Cerebellum (tissue), 4 donors: ENCODE measurements at places on chromosomes 6 and 20. TPM values are rescaled to one million over a fixed set of nuclear protein-coding genes. Genes with fewer than 3 reads are reported as not detected.
A peak's percentile ranks its signal among the peaks of the same experiment; 100 is the strongest.

DNA sequence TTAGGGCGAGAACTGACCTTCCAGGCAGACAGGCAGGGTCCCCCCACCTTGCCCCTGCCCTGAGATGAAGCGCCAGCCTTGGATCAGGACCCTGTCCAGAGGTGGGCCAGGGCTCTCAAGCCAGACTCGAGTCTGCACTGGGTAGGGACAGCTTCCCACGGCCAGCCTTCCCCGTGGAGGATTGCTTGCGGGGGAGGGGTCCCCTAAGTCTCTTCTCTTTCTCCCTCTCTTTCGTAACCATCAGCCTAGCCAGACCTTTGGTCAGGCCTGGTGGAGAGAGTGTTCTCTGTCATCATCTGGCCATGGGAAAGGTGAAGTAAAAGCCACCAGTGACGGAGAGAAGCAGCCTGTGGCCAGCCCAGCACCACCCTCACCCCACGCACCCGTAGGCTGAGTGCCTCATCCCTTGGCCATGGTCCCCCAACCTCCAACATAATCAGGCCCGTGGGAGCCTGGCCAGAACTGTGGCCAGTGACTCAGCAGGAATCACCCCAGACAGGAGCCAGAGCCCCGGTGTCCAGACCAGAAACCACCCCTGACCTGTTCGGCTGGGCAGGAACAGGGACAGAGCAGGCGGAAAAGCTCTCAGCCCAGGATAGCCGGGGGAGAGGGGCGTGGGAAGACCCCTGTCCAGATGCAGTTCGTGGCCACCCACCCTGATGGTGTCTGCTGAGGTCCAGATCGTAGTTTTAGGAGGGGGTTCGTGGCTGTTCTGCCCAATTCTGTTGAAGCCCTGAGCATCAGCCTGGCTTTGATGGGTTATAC, 47.1 kb downstream of the SNAI1 start:
- DNase-seq: no peak

GRCh38 chr6:32983493-32983848, 15.1 kb downstream of the BRD2 start:
- no peak for DNase-seq

- no peak for DNase-seq
These were observed 52.1 kb downstream of the FAXC start for GRCh38 chr6:99297415-99297814.

- no peak for DNase-seq
These were observed 133.7 kb downstream of the PXDC1 start for GRCh38 chr6:3617681-3618311.

DNA sequence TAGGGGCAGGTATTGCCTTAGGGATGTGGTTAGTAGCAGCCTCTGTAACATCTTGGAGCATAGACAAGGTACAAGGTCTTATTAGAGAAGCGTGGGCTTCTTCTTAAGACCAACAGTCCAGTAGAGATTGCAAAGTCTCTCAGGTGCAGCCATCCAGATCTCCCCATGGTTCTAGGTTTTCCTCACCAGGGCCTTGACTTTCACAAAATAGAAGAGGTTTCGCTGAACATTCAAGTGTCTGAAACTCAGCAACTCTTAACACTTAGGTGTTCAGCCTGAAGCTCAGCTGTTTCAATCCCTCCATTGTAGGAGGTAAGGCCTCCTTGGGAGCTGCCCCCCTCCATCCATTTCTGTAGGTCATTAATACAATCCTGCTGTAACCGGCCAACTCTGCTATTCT, 44.4 kb downstream of the GOPC start:
- DNase-seq: no peak

DNA sequence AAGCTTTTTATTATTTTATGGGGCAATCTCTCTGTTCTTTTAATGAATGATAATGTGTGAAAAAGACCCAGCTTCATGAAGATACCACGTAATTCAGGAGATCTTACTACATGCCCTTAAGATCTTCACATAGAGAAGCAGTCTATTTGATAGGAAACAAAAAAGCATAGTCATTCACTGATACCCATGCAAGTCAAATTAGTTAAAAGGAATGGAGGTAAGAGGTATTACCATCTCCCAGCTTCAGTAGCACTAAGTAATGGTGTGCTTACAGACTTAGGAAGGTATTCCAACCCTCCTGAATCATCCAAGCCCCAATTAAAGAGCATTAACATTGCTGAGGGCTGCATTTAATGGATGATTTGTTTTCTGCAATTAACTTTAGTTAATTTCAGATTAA, 364.7 kb downstream of the SYNE1 start:
- DNase-seq: no peak

DNA sequence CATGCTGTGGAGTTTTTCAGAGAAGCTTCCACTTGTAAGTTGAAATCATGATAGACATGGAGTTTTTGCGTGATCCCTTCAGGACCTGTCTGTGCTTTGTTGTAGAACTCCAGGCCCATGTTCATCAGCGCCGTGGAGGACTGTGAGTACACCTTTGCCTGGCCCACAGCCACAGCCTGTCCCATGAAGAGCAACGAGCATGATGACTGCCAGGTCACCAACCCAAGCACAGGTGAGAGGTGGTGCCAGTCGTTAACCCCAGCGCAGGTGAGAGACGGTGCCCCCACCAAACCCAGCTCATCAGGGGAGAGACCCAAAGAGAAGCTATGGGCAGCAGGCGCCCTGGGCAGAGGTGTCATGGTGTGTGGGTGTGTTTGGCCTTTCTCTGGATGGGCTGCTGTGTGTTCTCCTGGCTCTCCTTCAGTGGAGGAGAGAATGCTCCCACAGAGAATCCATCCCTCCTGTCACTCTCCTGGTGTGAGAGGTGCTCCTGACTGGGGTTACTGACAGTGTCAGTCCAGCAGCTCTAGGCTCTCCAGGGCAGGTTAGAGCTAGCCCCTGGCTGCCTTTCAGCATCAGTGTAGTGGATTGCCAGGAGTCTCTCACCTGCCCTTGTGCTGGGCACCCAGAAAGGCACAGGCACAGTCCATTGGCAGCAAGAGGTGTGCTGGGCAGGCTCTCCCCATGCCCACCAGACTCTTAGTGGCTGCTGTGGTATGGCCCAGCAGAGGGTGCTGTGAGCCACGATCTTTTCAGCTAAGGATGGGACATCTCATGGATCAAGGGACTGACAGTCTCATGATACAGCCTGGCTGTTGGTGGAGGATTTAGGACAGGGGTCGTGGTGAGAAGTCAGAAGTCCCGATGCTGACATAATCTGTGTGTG, 49.6 kb upstream of the SLC22A1 start:
- DNase-seq: no peak

DNA sequence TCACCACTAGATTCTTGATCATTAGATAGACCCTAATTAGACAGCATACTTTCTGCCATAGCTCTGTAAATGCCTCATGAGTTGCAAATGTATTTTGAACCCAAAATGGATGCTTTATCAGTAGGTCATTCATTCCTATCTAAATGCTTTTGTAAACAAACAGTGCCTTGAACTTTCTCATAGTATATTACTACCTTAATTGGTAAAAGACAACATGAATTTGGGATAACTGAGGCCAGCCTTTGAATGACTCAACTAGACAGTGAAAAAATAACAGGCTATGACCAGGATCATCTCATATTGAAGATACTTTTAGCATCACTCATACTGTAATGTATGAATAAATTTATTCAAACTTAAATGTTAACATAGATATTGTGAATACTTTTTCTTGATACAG, 37.0 kb upstream of the PRL start:
- DNase-seq: no peak

DNA sequence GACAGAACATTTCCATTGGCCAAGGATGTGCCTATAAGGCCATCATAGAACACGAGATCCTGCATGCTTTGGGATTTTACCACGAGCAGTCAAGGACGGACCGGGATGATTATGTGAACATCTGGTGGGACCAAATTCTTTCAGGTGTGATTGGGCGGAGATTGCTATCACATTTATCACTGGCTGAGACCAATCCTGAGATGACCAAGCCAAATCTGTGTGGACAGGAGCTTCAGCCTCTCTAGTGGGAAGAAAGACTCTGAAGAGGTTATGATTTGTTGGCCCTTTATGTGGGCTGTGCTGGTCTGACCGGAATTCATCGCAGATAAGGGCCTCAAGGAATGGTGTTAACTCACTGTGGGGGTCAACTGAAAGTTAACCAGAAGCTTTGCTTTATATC, 26.4 kb downstream of the MEP1A start:
- no peak for DNase-seq

DNA sequence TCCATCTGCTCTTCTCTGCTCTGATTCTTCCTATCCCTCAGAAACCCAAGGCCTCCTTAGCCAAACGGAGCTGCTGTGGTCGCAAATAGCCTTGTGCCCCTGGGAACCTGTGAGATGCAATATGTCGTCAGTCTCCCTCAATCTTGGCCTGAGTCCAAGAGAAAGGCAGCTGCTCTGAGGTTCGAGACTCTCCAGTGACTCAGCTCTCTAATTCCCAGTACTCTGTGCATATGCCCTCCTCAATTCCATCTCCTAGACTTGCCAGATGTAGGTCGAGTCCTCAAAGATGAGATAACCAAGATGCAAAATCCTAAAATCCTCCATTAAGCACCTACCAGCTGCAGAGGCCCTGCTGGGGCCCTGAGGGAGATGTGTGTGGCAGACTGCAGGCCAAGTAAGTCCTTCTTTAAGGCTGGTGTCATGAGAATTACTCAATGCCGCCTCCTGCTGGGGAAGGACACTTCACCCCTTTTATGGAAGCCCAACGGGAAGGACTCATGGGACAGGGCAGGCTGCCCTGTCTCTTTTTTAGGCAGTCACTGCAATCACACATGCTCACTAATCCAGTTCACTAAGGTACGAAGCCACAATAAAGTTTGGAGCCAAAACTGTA, 28.5 kb downstream of the C6orf15 start:
- DNase-seq: no peak

GRCh38 chr6:84872996-84873723, 108.8 kb upstream of the TBX18 start:
- DNase-seq: no peak

DNA sequence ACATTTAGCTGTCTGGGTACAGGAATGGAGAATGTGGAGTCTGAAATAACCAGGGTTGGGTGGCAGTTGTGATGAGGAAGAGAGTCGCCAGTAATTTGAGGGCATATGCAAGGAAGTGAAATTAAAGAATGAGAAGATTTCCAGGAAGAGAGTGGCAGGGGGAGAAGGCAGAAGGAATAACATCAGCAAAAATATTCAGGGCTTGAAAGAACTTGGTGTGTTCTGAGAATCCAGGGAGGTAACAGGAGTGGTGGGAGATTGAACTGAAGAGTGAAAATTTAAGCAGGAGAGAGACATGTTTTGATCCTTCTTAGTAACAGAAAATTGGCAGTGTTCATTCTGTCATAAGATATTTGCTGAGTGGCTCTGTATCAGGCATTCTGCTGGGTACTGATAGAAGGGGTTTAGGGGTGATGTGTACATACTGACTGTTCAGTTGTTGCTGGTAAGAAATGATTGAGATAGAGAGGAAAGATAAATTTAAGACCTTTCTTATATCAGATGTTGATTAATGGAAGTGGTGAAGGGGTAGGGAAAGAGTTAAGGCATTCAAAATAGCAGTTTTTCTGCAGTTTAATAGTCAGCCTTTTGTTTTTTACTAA, 54.7 kb downstream of the PHF20 start:
- no peak for DNase-seq

GRCh38 chr6:128271527-128271926, 248.9 kb downstream of the PTPRK start:
- DNase-seq: no peak

GRCh38 chr6:18973251-18973650, 586.1 kb downstream of the RNF144B start:
- DNase-seq: peak; percentile 2

DNA sequence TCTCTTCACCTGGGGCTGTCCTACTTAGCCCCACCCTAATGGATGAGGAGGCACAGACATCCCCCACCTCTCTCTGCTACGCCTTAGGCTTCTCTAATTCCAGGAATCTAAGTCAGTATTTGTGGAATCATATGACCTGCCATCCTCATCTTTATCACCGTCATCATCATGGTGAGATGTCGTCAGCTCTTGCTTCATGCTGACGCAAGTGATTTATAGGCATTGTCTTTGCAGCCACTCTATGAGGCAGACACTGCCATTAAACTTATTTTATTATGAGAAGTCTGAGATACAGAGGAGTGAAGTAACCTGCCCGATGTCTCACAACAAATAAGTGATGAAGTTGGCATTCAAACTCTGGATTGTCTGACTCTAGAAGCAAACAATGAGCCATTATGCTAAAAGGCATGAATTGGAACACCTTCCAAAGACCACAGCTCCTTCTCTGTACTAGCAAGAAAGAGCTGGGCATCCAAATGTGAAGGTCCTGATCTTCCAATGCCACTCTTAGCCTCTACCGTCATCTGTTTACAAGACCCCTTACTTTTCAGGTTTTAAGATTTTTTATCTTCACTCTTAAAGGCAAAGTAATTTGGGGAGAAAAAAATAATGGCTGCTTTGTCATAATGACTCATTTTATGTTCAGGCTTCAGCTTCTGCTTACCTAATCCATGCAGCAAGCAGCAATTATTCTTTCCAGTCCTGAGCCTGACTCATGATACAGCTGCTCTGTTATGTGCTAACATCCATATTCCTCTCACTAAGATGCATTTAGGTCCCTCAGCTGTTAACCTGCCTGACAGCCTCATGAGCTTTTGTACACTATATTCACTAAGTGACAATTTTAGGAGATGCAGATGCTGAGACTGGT, 113.7 kb upstream of the BCLAF1 start:
- no peak for DNase-seq

DNA sequence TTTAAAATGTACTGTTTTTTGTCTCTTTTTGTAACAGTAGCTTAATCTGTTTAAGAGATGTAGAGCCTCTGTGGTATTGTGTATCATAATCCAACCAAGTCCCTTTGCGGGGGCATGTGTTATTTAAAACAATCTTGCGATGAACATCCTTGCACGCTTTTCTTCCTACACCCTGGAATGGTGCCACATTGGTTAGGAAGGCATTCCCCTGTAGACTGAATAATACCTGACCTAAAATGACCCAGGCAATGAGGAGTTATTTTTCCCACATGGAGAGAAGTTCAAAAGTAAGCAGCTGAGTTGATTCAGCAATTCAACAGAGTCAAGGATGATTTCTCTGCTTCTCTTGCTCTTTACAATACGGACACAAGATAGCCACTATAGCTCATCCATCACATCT, 142.0 kb upstream of the PMEPA1 start:
- DNase-seq: no peak

DNA sequence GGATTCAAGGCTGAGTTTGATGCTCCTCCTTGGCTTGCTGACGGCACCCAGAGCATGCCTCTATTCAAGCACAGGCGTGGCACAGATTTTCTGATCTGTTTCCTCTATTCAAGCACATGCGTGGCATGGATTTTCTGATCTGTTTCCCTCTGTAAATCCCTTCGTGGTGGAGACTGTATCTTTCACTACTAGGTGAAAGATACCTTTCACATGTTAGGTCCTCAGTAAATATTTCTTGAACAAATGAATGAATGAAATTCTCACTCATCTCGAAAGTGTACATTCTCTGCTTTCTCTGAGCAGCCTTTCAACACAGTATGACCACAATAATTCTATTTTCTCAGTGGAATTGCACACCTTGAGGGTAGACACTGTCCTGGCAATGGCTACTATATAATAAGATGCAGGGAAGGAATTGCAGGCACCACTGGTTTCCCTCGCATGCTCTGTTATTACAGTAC, 72.6 kb upstream of the F13A1 start:
- no peak for DNase-seq

GRCh38 chr6:158312672-158313397, 570 bp downstream of the TULP4 start:
- no peak for DNase-seq

Gene MCCD1
- total RNA-seq: not detected

Gene KIAA1755
- 5.6 TPM for total RNA-seq

Gene ENTPD6
- 38.0 TPM for total RNA-seq

Gene BPIFB1
- total RNA-seq: 0.45 TPM

Gene ID4
- total RNA-seq: 118 TPM

Gene CAPN11
- total RNA-seq: not detected

Gene TFAP2A
- 17.1 TPM for total RNA-seq

Gene BPIFB2
- not detected for total RNA-seq

Gene SNAP25
- total RNA-seq: 79.8 TPM

Gene RGS17
- total RNA-seq: 60.7 TPM
